ENCODE measurements at places on chromosomes 4 and X.

GRCh38 chrX:121011254-121011653 lies 25.7 kb upstream of the CT47A1 start:
- DNase-seq: no peak

DNA sequence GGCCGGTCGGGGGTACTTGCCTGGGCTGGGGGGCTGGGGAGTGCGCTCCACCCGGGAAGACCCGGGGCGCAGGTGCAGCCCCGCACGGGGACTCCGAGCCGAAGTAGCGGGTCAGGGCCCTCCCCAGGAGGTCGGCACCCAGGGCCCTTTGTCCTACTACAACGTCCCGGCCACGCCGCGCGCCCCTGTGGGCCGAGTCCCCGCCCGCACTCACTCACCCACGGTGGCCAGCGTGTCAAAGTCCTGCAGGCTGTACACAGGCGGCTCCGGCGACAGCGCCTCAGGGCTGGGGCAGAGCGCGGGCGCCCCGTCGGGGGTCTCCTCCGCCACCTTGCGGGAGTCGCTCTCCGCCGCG lies 602 bp downstream of the PRKX start:
- DNase-seq: no peak

DNA sequence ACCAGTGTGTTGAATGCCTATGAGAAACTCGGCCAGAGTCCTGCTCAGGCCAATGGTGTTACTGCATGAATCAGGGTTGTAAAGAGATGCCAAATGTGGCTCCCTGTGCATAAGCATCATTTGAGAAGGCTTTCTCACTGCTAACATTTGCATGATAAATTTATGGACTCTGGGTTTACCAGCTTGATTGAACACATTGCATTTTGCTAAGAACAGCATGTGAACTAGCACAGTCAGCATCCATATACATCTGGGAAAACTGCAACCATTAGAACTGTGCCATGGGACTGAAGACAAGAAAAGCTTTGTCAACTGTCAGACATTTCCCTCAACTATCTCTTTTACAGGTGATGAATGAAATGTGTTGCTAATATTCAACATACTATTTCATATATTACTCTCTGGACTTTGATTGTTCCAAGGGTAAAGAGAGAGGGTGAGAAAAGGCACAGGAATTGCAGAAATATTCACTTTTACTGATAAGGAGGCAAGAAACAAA lies 1427.4 kb upstream of the ADGRL3 start:
- DNase-seq: no peak

GRCh38 chr4:99847362-99847976 lies 30.8 kb downstream of the DAPP1 start:
- no peak for DNase-seq

DNA sequence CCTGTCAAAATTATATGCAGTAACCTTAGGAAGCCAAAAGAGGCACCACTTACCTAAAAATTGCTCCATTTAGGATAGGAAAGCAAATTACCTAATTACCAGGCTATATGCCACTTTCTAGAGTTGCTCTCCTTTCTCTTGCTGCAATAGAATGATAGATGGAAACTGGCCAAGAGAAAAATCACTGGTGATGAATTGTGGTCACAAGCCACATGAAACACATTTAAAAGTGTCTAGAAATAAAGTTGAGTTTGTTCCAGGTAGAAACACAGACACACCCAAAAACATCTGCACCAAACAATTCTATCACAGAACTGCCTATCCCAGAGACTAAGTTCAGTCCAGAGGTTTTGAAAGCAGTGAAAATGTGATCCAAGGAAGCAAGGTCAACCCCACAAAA lies 337.7 kb downstream of the PCDH19 start:
- DNase-seq: no peak

DNA sequence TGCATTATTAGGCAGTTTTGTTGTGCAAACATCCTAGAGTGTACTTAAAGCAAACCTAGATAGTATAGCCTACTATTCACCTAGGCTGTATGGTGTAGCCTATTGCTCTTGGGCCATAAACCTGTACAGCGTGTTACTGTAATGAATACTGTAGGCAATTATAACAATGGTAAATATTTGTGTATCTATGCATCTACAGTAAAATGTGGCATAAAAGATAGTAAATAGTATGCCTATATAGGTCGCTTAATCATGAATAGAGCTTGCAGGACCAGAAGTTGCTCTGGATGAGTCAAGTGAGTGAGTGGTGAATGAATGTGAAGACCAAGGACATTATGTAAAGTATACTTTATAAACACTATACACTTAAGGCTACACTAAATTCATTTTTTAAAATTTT lies 16.6 kb downstream of the USO1 start:
- no peak for DNase-seq

GRCh38 chrX:42886519-42886918 lies 108.6 kb upstream of the PPP1R2C start:
- DNase-seq: no peak

DNA sequence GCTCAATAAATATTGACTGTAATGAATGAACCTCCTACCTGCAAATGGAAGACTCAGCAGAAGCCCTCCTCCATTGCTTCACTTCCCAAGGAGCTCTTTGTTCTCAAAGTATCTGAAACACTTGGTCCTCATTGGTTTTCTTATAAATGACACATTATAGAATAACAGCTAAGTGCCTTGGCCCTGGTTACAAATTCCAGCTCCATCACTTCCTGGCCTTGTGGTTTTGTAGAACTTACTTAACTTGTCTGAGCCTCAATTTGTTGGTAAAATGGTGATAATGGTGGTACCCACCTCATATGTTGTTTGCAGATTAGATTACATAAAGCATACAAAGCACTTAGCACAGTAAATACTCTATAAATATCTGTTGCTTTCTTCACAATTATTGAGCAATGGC lies 25.2 kb upstream of the SMIM20 start:
- DNase-seq: no peak

- DNase-seq: no peak
These were observed 138.1 kb downstream of the MID1 start for GRCh38 chrX:10482261-10482660.

DNA sequence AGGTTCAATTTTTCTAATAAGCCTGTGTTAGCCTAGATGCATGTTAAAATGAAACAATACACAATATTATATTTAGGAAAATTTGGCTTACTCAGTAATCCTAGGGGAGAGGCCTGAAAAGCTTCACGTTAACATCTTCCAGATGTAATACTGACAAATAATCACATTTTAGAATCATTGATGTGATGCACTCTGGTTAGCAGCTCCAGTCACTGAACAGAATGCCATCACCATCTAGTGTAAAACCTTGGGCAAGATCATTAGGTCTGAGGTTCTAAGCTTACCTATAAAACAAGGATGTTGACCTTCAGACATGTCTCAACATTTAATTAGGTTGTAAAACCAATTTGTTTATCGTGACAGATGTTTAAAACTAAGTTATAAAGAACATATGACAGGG lies 1704.8 kb downstream of the STIM2 start:
- no peak for DNase-seq

DNA sequence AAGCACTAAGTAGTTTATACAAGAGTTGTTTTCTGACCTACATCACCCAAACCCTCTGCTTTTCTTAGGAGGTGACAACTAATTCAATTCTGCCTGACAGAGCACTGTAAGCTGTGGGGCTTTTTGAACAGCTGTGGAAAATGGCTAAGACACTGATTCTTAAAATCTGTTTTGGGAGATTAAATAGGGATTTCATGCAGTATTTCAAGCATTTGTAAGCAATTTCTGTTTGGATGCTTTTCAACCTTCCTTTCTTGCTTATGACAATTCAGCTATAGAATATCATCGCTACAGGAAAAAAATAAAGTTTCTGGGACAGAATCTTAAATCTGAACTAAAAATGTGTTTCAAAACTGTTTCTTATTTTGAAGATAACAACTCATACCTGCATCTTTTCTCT lies 459.5 kb downstream of the RAPGEF2 start:
- DNase-seq: no peak

GRCh38 chr4:139848028-139848427 lies 182.4 kb downstream of the MGST2 start:
- no peak for DNase-seq

DNA sequence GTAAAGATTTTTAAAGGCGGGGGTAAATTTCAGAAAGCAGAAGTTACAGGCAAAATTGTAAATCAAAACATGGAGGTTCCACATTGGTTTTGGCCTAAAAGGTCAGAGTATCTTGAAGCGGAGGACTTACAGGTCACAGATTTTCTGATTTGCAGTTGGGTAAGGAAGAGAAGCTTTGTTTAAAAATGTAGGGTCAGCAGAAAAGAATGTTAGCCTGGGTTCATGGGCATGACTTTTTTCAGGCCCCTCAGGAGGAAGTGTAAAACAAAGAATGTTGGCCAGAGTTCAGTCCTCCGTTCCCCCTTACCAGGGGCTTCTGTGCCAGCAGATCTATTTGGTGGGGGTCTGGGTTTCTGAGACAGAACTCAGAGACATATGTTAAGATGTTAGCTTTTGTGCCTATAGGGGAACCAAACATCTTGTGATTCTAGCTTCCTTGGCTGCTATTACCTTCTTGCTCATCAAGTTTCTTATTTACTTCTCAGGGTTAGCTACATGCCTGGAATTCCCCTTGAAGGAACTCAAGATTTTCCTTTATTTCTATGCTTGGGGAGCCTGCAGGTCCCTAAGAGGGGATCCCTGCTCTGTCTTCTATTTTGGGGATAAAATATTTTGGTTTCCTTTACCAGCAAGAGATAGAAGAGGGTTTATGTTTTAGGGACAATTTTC lies 160.3 kb downstream of the ANK2 start:
- DNase-seq: no peak

- no peak for DNase-seq
These were observed 307.7 kb upstream of the ARSJ start for GRCh38 chr4:114287079-114287696.

- DNase-seq: no peak
These were observed 23.5 kb upstream of the IL2 start for GRCh38 chr4:122479935-122480416.

GRCh38 chrX:110043506-110043905 lies 40.6 kb downstream of the TMEM164 start:
- no peak for DNase-seq

DNA sequence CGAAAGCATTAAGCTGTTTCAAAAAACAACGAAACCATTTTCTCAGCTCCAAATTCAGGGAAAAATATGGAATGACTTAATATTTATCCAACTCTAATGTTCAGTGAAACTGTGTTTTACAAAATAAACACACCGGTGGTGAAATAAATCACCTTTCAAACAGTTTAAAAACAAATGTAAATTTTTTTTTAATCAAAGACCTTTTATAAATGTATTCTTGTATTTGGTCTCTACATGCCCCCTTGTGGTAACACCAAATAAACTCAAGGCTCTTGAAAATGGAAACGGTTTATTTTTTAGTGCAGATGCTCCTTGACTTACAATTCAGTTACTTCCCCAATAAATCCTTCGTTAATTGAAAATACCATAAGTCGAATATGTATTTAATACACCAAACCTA lies 45.8 kb upstream of the ITM2A start:
- no peak for DNase-seq

- no peak for DNase-seq
These were observed 12.1 kb upstream of the ING2 start for GRCh38 chr4:183492791-183493222.

- no peak for DNase-seq
These were observed 5.0 kb downstream of the PLP2 start for GRCh38 chrX:49176421-49177326.

GRCh38 chr4:71006203-71006907 lies 12.9 kb downstream of the DCK start:
- DNase-seq: no peak

DNA sequence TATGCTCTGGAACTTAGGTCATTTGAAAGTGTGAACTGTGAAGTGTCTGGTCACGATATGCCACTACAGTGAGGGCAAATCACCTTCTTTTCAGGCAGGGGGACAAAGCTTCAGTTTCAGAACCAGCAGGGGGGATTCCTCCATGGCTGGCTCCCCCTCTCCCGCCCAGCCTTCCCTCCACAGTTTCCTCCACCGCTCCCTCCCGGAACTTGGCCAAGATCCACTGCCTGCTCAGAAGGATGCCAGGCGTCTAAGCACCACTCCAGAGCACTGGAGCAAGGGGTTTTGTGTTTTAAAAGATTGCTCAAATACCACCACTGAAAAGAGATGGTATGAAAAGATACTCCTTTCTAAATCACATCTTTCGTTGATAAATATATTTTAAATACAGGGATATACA lies 126.9 kb downstream of the ELOVL6 start:
- DNase-seq: no peak

- no peak for DNase-seq
These were observed 680.6 kb upstream of the CPEB2 start for GRCh38 chr4:14321723-14322122.

GRCh38 chr4:27360131-27360530 lies 499.5 kb downstream of the STIM2 start:
- DNase-seq: no peak

DNA sequence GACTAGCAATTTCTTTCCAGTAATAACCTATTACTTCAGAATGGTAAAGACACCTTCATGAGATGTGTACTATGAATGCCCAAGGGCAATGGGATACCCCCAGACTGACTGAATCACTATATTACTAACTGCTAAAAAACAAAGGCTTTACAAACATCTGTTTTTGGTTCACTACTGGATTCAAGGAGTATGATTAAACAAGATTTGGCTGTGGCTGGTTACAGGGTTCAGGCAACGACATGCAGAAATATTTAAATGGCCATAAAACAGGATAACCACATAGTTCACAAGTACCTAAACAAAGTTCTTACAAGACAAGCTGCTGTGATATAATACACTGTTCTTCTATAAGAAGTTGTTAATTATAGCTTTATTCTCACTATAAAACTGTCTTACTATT lies 128.2 kb downstream of the FRYL start:
- DNase-seq: no peak

Measured in stimulated activated CD4-positive, alpha-beta T cell treated with anti-CD3 and anti-CD28 coated beads, TNF-alpha, amount 100 ng/mL, for 4 hours (primary cell).